ENCODE measurements at places on chromosomes 1 and 21.

DNA sequence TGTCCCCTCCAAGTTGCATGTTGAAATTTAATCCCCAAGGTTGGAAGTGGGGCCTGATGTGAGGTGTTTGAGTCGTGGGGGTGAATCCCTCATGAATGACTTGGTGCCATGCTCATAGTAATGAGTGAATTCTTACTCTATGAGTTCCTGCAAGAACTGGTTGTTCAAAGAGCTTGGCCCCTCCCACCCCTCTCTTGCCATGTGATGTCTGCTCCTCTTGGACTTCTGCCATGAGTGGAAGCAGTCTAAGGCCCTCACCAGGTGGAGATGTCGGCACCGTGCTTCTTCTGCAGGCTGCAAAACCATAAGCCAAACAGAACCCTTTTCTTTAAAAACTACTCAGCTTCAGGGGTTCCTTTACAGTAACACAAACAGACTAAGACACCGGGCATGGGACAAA, 14.3 kb downstream of the G0S2 start:
- no peak for DNase-seq

DNA sequence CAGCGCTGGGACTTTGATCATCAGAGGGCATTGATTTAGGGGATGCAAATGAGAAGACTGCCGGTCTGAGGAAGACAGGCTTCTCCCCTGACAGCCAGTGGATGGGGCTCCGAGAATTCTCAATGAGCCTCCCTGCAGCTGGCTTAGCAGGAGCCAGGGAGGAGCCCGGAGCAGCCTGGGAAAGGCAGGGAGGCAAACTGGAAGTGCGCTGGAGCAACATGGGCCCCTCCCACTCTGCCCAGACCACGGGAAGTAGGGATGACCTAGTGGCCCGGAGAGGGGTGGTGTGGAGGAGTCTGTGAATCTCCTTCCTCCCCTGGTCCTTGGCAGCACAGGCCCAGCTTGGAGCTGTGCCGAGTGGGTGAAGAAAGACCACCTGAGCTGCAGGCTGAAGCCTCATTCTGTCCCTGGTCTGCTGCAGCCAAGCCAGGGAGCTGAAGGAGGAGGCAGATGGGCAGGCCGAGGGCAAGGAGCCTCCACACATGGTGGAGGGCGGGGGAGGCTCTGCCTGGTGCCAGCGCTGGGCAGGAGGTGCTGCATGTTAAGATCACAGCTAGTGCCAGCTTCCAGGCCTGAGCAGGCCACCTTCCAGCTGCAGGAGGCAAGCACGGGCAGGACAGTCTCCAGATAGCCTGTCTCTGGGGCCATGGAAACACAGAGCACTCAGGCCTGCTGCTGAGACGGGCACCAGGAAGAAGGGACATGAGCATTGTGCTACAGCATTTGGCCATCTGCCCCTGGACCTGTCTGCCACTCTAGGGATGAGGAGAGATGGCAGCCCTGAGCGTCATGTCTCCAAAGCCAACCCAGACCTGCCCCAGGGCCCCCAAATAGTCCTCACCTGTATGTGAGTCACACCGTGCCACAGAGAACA, 12.2 kb upstream of the CLSTN1 start:
- DNase-seq = no peak

- DNase-seq = no peak
These were observed 68.4 kb upstream of the SSBP3 start for GRCh38 chr1:54474310-54475251.

- DNase-seq = no peak
These were observed 33.6 kb downstream of the SLC2A1 start for GRCh38 chr1:42924851-42925760.

GRCh38 chr1:9687874-9688582, 36.5 kb downstream of the PIK3CD start:
- DNase-seq = no peak

DNA sequence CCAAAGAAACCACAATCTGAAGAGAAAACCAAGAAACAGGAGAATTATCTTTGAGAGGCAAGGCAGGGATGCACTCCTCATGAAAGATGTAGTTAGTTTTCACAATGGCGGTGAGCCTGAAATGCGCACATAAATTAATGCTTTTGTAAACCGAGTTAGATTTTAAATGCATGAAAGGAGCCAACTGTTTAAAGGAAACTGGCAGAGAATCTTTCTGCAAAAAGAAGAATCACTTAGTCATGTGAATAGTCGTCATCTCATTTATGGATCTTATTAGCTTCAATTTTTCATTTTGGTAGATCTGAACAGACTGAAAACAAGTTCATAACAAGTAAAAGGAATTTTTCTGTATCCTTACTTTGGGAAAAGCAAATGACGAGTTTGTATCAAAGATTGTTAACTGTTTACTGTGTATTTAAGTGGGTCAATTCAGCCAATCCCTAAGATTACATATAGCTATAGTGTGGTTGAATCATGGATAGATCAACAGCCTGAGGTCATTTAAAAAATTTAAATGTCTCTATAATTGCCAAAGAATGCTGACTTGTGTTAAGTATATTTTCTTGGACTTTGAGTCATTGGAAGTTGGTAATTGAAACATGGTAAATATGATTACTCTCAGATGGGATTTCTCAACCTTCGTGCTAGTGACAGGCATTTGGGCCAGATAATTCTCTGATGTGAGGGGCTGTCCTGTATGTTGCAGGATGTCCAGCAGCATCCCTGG, 226.6 kb upstream of the KAZN start:
- no peak for DNase-seq

DNA sequence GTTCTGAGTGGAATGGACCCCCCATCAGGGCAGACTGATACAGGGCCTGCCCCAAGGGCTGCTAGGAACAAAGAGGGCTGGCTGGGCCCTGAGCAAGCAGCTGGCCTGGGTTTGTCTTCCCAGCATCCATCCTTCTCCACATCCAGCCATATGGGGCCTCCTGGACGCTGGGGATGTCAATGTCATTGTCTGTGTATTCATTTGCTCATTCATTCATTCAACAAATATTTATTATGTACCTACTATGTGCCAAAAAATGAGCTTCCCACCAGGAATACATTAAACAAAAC, 15.6 kb upstream of the ECE1 start:
- no peak for DNase-seq

DNA sequence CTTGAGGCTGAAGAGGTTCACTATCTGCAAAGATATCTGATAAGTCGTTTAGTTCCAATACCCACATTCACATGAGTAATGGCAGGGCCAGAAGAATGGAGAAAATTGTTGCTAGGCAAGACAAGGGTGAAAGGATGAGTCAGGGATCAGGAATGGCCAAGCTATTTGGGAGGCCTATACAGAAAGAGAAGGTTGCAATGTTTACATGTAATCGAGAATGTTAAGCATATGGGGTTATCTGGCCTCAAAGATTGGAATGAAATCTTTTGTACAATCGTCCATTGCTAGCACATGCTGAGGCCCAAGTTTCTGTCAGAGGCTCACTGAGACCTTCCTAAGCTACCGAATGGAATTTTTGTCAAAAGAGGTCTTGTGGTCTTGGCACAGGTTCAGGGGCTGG, 299.9 kb upstream of the PLD5 start:
- no peak for DNase-seq

- DNase-seq = no peak
These were observed 20.4 kb upstream of the WARS2 start for GRCh38 chr1:119160866-119161265.

- peak; percentile 59 for DNase-seq
These were observed 1.1 kb upstream of the PEAR1 start for GRCh38 chr1:156892190-156893047.

DNA sequence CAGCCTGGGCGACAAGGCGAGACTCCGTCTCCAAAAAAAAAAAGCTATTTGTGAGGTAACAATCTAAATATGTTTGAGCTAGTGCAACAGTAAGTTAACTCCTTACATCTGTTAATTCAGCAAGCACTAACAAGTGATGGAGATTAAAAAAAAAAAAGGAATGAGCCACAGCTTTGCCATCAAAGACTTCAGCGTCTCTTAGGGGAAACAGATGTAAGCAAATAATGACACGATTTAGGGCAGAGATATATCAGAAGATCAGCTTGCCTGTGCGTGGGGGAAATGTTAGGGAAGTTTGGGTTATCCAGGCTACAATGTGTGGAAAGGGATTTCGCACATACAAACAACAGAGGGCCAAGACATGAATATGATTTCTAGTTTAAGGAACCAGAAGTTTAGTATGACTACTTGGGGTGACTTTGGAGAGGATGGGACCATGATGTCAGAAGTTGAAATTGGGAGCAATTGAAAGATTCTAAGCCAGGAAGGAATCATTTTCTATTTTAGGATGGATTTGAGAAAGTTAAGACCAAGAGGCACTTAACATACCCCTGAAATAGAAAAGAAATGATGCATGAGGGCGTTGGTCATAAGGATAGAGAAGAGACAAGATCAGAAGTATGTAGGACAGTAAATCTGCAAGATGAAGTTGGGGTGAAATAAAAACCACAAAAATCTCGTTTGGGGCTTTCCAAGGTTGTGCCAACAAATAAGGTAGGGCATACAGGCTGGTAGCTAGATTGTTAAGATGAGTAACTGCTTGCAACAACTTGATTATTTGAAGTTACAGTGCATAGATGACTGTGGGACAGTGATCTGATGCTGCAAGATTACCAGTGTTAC, 2.4 kb upstream of the BRWD1 start:
- DNase-seq = no peak

DNA sequence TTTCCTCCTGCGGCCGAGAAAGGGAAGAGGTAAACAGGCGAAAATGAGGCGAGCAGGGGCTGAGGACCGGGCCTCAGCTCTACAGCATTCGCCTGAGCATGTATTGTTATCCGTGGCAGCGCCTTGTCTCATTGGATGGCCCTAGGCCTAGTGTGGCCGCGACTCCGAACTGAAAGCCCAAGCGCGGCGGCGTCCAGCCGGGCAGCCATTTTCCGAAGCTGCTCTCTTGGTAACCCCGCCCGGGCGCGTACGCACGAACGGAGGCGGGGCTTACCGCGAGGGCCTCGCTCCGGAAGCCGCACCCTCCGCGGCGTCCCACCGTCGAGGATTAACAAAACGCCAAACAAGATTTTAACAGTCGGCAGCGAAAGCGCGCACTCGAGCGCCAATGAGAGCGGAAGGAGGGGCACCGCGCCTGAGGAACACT, 797 bp upstream of the USP1 start:
- DNase-seq = no peak

DNA sequence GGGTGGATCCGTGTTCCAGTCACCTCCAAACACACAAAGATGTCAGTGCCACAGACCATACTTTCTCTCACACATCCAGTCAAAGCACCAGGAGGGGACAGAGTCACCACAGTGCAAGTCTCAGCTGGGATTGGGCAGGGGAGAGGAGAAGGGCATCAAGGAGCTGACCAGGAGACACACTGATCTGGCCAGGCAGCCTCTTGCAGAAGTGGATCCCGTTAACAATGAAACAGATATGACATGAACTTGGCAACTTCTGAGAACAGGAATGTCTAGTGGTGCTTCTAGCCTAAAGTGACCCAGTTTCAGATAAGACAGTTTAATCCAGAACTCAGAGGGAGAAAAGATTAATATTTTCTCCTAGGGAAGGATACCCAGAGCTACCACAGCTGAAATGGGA, 71.0 kb downstream of the HIVEP3 start:
- no peak for DNase-seq

GRCh38 chr1:16724718-16725438, 15.4 kb upstream of the RNU1-4 start:
- no peak for DNase-seq

- no peak for DNase-seq
These were observed 51.8 kb upstream of the GRIK1 start for GRCh38 chr21:29991624-29992023.

GRCh38 chr1:109484519-109484975, 842 bp downstream of the ATXN7L2 start:
- DNase-seq = no peak

- DNase-seq = no peak
These were observed 25.6 kb downstream of the SAMSN1 start for GRCh38 chr21:14520535-14520934.

GRCh38 chr1:3775490-3776230, 3.1 kb downstream of the SMIM1 start:
- peak; percentile 61 for DNase-seq

DNA sequence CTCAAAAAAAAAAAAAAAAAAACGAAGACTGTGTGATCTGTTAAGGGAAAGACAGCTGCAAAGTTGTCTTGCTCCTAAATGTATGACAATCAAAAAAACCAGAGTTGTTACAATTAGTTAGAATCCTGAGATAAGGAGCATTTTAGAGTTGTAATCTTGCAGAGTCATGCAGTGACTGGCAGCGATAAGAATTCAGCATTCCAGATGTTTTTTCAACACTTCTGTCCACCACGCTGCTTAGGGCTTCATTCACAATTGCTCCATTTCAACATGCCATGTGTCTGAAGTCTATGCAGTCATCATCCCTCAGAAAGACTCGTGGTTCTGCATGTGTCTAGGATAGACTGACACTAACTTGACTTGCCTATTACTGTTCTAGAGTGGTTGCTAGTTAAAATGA, 102.4 kb upstream of the BACE2 start:
- no peak for DNase-seq

DNA sequence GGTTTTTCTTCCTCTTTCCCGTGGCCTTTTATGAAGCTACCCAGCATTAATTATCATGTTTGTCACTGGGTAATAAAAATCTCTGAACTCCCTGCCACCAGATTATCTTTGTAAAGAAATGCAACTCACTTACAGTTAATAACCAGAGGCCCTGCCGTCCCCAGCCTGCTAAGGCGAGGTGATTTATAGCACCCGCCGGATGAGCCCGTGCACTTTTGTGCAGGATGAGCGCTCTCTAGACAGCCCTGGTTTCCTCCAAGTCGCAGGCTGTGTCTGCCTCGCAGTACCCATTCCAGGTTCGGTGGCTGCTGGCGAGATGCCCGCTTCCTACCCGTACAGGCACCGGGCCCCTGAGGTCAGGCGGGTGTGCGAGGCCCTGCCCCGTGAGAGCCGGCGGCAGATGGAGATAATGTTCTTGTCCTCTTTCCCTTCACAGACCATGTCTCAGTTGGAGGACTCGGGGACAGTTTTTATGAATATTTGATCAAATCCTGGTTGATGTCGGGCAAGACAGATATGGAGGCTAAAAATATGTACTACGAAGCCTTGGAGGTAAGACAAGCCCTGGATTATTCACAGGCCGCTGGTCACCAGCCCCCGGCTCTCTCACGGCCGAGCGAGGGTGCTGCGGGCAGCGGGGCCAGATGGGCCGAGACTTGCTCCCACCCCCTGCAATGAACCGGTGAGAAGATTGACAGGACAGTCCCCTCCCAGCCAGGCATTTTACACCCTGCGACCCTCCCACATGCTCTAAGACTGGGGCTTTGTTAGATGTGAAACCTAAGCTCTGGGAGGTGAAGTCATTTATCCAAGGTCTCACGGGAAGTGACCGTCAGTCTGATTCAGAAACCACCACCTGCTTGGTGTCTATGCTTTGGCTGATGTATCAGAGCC, 28.5 kb upstream of the SELENON start:
- DNase-seq = no peak

GRCh38 chr1:166836733-166837132, 2.5 kb upstream of the POGK start:
- DNase-seq = no peak

DNA sequence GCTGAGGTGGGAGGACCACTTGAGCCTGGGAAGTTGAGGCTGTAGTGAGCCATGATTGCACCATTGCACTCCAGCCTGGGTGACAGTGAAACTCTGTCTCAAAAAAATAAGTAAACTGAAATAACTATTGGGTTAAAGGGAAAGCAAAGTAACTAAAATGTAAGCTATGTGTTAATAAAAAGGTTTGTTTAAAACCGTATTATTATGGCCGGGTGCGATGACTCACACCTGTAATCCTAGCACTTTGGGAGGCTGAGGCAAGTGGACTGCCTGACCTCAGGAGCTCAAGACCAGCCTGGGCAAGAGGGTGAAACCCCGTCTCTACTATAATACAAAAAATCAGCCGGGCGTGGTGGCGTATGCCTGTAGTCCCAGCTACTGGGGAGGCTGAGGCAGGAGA, 27.0 kb downstream of the NVL start:
- DNase-seq = no peak

All from NCI-H1436 (cell line).